ENCODE measurements at places on chromosomes 3 and 15. TPM values are rescaled to one million over a fixed set of nuclear protein-coding genes. Genes with fewer than 3 reads are reported as not detected.

The COLQ gene
- total RNA-seq: 6.1 TPM

The FAM81A gene
- total RNA-seq: not detected

- DNase-seq: no peak
These were observed 118.0 kb downstream of the ABI3BP start for GRCh38 chr3:100875239-100875638.

GRCh38 chr3:76487446-76487845, 552.5 kb upstream of the ROBO2 start:
- DNase-seq: no peak

- no peak for DNase-seq
These were observed 52.6 kb downstream of the MBNL1 start for GRCh38 chr3:152321200-152321954.

DNA sequence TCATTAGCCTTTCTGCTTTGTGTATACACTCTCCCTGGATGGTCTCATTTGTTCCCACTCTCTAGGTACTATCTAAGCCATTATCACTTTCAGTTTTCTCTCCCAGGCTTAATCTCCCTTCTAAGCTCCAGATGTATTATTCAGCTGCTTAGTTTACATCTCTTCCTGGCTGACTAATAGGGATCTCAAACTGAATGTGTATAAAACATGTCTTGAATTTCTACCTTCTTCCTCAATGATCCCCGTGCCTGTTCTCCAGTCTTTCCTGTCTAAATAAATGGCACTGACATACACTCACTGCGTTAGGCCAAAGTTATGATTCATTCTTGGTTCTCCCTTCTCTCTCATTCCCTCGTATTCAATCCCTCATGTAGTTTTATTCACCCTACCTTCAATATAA, 127.3 kb downstream of the NR2F2 start:
- no peak for DNase-seq

GRCh38 chr3:58991623-58992022, 58.2 kb downstream of the CFAP20DC start:
- no peak for DNase-seq
